ENCODE measurements at places on chromosomes 7 and 10.

GRCh38 chr7:116762971-116763370 is 91.0 kb downstream of the MET start:
- DNase-seq, result no peak

DNA sequence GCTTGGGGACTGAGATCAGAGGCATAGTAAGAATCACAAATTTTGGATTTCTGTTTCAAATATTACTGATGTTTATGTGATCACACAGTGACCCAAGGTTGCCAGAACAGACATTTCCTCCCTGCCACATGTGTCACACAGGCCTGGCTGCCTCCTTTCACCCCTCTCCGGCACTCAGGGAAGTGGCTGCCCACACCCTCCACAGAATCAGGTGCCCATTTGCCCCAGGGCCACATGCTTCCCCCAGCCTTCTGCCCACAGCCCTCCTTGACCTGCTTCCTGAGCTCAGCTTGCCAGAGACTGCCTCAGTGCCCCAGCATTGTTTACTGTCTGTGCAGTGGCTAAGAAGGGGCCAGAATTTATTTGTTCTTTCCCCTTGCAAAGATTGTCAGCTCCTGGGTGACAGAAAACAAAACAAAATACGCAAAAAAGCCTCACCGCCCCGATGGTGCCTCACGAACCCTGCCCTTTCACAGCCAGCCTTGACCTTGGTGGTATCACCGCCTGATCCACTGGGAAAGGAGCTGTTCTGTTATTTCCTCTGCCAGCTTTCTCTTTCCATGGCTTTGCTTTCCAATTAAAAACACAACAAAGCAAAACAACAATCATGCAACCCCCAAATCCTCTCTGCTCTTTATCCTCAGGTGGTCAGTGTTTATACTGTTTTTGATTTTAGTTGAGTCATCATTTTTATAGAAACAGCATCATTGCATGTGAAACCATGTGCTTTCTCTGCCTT is 52.8 kb downstream of the CHN2 start:
- DNase-seq, result no peak

GRCh38 chr7:78635026-78635793 is 818.3 kb downstream of the MAGI2 start:
- DNase-seq, result no peak

- no peak for DNase-seq
Observed at GRCh38 chr7:73839743-73840714, 2.3 kb downstream of the METTL27 start.

- DNase-seq, result no peak
Observed at GRCh38 chr7:88071994-88072714, 138.1 kb downstream of the ADAM22 start.

DNA sequence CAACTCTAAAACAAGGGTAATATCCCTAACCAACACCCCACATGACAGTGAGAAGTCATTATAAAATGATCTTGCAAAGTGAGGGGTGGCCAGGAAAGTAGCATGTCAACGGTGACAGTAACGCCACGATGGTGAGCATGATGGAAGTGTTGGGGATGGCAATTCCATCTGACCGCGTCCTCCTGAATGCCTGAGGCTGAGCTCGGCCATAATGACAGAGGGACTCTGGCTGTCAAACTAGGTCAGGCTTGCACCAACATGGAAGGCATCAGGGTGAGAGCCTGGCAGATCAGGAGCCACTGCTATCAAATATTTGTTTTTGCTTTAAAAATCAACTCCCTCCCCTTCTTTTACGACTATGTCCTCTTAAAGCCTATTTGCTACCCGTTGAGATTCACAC is 55.7 kb upstream of the EFCAB10 start:
- DNase-seq, result no peak

GRCh38 chr10:131695496-131696165 is 205.2 kb upstream of the PPP2R2D start:
- no peak for DNase-seq

- no peak for DNase-seq
Observed at GRCh38 chr10:122992031-122992585, 11.9 kb downstream of the PSTK start.

Measured in NCI-H1048 (cell line).